ENCODE measurements at places on chromosomes 6 and 20. TPM values are rescaled to one million over a fixed set of nuclear protein-coding genes. Genes with fewer than 3 reads are reported as not detected.

DNA sequence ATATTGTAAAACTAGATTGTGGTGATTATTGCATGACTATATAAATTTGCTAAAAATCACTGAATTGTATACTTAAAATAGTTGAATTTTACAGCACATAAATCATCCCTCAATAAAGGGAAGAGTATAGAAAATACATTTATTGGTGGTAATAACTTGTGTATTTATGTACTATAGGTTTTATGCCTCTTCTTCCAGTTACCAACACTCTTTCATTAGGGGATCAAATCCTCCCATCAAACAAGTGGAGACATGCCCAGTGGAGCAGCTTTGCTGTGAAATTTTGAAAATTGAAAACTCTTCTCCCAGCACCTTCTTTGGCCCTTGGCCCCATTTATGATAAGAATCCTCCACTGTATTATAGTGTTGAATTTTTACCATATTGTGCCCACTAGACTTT lies 10.1 kb upstream of the SSR1 start:
- no peak for DNase-seq

DNA sequence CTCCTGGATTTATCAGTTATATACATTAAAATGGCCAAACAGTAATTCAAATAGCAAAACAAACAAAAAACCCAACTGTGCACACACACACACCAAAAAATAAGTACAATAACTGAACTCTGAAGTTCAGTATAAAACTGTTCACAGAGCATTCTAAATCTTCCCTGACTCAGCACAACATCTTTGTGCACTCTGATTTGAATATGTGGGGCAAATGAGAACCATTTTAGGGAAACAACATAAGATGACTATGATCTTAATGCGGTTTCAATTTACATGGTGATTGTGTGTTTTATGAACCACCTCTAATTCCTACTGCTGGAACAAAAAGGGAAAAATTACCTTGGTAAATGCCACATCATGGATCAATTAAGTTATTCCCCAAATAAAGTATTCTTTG lies 41.7 kb downstream of the PLAGL1 start:
- DNase-seq, result no peak

- DNase-seq, result no peak
These were observed 55.3 kb downstream of the SSR1 start for GRCh38 chr6:7257521-7258230.

DNA sequence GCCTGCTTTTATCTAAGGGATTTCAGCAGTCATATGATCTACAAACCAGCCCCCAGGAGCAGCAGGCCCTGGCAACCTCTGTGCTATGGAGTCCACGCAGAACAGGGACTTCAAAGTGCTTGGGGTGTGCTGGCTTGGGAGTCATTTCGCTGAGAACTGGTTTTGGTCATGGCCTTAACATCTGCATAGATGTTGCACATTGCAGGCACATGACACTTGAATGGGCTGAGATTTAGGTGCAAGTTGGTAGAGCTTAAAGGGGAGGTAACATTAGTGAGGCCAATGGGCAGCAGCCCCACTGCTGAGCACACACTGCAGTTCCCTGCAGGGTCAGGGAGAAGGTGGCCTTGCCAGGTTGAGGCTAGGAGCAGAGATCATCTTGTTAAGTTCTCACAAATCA lies 43.6 kb downstream of the RREB1 start:
- DNase-seq, result no peak

GRCh38 chr6:132300323-132300949 lies 100.8 kb downstream of the MOXD1 start:
- DNase-seq, result no peak

- DNase-seq, result no peak
These were observed 79.0 kb upstream of the LAMA2 start for GRCh38 chr6:128803911-128804310.

GRCh38 chr6:135904666-135905065 lies 53.2 kb downstream of the PDE7B start:
- no peak for DNase-seq

TMEM244 gene
- polyA plus RNA-seq, result not detected

RIMS4 gene
- polyA plus RNA-seq, result 0.88 TPM

All from left renal pelvis (tissue), 4 donors.